Central memory CD4-positive, alpha-beta T cell (primary cell): ENCODE measurements at places on chromosomes 12 and 14.
A peak's percentile ranks its signal among the peaks of the same experiment; 100 is the strongest.

GRCh38 chr12:97194546-97194945, 268.1 kb upstream of the RMST start:
- no peak for DNase-seq

- DNase-seq: no peak
Observed at GRCh38 chr14:101178184-101179072, 274.9 kb upstream of the RTL1 start.

GRCh38 chr14:72552236-72552635, 341.7 kb downstream of the DPF3 start:
- DNase-seq: no peak

- no peak for DNase-seq
Observed at GRCh38 chr14:78785265-78785664, 615.1 kb downstream of the NRXN3 start.

DNA sequence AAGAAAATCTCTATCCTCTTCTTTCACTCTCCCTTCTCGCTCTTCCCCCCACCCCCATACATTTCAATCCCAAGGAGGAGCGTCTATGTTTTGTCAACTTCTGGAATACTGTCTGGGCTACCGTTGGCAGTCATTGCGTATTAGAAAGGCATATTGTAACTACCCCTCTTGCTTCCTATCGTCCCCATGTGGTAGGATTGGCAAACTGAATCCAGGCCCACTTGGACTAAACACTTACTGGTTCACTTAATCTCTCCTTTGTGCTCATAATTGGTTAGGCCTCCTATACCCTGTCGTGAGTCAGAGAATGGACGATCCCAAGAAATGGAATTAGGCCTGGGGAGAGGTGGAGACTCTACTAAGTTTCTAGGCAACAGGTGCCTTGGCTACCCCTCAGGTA, 68.8 kb upstream of the SLC8A3 start:
- no peak for DNase-seq

DNA sequence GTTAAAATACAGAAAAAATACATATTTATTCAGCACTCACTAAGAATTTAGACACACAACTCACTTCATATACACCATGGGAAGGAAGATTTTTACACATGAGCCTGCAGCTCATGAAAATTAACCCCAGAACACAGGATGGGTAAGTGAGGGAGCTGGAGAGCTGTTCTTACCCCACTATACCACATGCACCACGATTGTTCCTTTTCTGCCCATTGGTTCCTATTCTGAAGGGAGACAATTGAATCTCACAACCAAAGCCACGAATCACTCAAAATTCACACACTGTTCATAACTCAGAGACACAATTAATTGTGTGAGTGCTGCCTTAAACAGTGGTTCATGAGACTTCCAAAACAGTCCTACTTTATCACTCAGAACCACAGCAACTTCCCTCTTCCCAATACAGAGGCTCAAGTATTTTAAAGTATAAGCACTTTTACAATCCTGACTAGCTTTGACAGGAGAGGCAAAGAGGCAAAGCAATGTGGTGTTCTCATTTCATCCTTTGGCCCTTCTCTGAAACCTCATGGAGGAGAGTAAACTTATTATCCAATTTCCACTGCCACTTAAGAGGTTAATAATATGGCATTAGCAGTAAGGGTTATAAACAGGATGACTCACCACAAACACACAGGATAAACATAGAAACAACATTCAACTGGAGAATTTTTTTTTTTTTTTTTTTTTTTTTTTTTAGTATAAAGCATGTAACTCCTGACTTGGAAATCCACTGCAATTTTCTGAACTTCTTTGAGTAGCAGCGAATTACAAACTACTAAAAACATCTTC, 59.5 kb downstream of the ITPR2 start:
- DNase-seq: no peak

DNA sequence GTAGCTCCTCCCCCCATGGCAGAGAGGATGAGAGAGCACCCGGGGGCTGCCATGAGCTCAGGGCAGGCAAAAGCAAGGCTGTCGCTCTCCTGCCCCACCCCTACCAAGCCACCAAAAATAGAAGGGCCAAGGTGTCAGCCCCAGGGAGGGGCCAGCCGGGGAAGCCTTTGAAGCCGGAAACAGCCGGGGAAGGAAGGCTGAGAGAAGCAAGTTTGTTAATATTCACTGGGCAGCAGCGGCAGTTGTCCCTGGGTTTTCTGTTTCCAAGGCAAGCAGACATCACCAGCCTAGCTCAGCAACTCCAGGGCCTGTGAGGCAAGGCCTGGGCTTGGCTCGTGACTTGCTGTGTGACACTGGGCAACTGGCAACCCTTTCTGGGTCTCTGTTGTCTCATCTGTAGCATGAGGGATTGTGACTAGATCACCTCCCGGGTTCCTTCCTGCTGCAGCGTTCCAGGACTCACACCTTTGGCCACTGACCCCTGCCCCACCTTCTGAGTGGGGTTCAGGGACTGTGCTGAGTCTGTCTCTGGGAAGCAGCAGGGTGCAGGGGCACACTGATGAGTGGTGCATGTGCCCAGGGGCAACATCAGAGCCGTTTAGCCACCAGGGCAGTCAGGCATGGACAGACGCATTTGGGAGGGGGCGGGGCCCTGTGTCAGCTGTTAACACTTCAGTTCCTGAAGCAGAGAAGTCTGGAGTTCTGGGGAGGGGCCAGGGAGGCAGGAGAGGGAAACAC, 24.3 kb downstream of the SYNDIG1L start:
- DNase-seq: peak; percentile 50

- DNase-seq: no peak
Observed at GRCh38 chr14:75995372-75996041, 9.9 kb downstream of the IFT43 start.

DNA sequence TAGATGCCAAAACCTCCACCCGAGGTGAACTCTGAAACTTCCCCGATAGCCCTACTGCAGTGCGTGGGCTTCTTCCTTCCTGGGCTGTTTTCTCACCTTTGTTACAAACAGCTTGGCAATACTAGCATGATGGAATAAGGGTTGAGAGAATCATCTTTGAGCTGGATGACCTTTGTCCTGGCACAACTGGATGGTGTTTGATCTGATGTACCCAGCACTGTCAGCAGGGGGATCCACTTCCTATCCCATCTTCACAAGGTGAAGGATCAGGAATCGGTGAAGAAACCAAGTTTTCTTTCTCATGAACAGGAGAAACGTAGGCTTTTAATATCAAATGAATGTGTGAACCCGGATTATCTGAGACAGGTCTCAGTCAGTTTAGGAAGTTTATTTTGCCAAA, 19.5 kb upstream of the LRRC10 start:
- no peak for DNase-seq

- DNase-seq: no peak
Observed at GRCh38 chr12:3432176-3432742, 58.7 kb upstream of the PRMT8 start.

DNA sequence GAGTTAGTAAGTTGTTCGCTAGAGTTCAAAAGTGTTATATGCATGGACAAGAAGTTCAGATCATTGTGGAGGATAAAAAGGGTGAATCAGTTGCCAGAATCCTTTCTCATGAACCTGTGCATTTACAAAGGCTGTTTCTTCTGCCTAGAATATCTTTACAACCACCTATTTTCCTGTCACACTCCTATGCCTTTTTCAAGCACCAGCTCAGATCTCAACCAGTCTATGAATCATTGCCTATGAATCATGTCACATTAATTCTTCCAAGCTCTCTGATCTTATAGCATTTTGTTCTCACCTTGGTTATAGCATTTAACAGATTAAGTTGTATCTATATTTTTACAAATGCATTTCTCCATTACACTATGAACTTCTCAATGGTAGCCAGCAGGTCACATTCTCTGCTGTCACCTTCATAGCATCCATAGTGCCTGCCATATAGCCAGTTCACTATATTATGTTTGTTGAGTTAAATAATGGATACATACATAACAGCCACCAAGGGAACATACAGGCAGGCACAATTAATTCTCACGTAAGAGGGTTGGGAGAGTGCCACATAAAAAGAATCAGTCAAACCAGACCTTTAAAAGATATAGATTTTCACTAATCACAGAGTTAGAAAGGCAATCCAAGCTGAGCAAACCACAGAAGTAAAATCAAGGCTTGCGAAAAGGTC, 573.0 kb downstream of the FOXG1 start:
- DNase-seq: no peak

- DNase-seq: no peak
Observed at GRCh38 chr14:62029569-62029924, 267.3 kb downstream of the SNAPC1 start.

- DNase-seq: no peak
Observed at GRCh38 chr12:94644141-94644979, 6.0 kb downstream of the TMCC3 start.

GRCh38 chr12:115506822-115507559, 770.5 kb downstream of the MED13L start:
- no peak for DNase-seq

DNA sequence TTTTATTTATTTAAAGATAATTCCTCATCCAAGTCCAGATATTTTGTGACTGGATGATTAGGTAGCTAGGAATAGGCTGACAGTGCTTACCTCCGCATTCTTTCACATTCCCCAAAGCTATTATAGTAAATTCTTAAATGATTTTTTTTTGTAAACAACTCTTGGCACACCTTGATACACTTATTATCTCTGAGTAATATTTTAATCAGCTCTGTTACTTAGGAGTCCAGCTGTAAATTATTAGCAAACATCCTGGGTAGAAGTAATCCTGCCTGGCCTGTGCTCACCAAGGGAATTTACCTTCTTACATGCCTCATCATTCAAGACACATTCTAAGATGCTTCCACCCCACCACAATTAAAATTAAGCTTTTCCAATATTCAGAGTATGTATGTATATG, 186.1 kb downstream of the SLC2A13 start:
- DNase-seq: no peak

DNA sequence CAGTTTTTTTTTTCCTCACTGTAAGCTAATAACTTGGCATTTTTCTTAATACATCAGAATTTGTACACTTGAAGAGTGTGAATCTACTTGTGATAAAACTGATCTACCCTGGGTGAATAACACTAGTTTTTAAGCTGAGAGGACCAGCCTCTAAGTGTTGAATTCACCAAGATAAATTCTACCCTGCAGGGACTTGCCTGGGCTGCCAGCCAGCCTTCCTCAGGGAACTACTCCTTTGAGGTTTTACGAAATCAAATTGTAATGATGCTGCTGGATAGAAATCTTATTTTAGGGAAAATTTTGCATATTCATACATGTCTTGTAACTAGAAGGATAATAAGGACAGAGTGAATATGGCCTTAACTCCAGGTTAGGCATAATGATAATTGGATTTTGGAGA, 1.9 kb downstream of the MED21 start:
- DNase-seq: no peak

DNA sequence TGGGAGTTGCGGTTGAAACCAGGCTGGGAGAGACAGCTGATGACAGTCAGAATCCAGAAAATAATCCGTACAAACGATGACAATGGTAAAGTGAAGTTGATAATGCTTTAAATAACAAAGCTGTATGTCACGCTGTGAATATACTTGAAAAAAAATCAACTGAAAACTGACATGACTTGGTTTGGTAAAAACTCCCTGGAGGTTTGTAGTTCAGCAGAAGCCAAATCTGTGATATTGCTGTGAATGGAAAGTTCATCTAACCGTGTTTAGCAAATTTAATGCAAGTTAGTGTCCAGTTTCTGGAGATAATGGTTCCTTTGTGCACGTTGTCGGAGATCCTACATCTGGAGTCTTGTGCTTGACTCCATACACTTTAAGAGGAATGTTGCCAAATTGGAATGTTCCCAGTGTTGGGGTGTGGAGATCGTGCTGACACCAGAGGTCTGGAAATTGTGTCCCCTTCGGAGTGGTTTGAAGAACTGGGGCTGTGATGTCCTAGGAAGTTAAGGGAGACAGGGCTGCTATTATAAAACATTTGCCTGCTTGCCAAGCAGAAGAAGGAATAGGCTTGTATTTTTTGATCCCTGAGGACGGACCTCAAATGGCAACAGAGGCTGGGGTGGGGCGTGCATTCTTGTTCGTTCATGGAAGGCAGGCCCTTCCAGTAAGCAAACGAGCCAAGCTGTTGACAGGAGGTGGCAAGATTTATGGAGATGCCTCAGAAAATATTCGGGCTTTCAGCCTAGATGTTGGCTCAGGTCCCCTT, 30.6 kb downstream of the PPFIBP1 start:
- DNase-seq: no peak

DNA sequence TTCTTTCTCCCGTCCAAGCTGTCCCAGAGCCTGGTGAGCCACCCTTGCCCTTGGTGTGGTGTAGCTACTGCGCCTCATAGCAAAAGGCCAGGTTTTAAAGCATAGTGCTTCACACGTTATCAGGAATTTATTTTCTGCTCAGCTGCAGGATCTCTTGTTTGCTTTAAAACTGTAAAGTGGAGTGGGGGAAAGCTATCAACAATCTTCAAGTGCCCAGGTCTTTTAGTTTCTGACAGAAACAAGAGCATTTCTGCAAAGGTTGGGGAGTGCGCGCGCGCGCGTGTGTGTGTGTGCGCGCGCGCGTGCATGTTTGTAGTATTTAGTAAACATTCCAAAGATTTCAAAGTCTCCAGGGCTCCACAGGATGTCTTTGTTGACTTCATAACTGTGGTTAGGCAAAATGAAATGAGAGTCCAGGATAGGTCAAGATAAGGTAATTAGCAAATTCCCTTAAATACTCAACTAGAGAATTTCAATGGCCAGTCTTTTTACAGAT, 45.5 kb downstream of the EML1 start:
- no peak for DNase-seq

GRCh38 chr14:67919259-67920032, 99.9 kb downstream of the RAD51B start:
- no peak for DNase-seq

- DNase-seq: no peak
Observed at GRCh38 chr14:64855721-64856528, 23.8 kb downstream of the SPTB start.

DNA sequence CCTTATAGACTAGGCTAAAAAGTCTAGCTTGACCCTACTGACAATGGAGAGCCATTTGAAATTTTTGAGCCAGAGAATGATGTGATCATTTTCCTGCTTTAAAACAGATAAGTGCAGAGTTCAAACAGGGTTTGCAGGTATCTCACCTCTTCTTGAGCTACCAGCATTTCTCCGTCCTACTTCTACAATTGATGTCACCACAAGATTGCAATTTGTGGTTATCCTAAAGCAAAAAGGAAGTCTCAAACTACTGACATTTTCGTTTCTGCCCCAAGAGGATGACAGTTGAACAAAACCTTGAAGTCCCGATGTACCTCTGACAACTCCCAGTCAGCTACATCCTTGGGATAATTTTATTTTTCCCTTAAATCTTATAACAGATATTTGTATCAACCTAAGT, 86.7 kb downstream of the PTGER2 start:
- peak; percentile 67 for DNase-seq

GRCh38 chr14:71485833-71486232, 446.4 kb upstream of the RGS6 start:
- DNase-seq: no peak

DNA sequence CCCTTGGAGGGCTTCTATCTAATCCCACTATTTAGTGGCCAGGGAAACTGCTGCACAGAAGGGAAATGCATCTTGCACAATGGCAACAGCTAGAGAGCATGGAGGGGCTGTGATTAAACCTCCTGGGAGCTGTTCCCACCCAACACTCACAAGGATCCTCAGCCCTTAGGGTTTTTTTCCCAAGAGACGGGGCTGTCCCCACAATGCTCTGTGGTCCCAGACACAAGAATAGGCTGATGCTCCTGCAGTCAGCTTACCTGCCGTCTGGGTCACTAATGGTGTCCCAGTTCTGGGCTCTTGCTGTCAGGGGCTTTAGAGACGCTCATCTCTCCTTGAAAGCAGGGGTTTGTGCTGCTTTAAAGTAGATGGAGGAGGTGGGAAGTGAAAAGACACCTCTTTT, 4.6 kb downstream of the SERPINA1 start:
- no peak for DNase-seq
